ENCODE measurements at places on chromosomes 5 and 9.

GRCh38 chr9:5388026-5388819 is 48.5 kb upstream of the RLN1 start:
- DNase-seq, result no peak

DNA sequence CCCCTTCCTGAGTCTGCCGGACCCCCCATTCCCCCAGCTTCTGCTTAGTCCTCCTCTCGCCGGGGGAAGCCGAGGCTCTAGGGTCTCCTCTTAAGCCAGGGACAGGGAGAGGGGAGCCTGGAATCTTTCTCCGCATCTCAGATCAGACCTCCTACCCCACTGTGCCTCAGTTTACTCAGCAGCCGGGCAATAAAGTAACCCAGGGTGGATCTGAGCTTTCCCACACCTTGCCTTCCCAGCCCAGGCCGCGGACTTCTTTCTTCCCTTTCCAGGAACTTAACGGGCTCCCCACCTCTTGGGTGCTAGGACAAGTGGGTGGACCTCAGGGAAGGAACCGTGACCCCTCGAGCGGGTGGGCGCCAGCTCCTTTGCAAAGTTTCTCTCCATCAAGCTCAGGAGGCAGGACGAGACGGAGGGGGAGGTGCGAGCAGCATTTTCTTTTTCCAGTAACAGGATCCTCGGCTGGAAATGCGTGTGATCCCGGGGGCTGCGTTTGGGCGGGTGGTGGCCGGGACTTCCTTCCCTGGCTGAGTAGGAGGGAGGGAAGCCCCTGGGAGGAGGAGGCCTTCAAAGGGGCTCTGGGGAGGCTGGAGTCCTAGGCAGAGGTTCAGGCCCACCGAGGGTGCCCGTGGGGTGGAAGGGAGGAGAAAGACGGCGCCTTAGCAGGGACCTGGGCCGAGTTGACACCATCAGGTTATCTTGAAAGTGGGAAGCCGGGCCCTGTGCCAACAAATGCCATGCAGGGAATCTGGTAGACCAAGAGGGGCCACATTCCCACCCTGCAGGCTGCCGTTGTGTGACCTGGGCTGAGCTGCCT is 795 bp downstream of the DAB2IP start:
- peak; percentile 16 for DNase-seq

GRCh38 chr5:10565785-10566542 is 2.1 kb downstream of the ANKRD33B start:
- DNase-seq, result no peak

DNA sequence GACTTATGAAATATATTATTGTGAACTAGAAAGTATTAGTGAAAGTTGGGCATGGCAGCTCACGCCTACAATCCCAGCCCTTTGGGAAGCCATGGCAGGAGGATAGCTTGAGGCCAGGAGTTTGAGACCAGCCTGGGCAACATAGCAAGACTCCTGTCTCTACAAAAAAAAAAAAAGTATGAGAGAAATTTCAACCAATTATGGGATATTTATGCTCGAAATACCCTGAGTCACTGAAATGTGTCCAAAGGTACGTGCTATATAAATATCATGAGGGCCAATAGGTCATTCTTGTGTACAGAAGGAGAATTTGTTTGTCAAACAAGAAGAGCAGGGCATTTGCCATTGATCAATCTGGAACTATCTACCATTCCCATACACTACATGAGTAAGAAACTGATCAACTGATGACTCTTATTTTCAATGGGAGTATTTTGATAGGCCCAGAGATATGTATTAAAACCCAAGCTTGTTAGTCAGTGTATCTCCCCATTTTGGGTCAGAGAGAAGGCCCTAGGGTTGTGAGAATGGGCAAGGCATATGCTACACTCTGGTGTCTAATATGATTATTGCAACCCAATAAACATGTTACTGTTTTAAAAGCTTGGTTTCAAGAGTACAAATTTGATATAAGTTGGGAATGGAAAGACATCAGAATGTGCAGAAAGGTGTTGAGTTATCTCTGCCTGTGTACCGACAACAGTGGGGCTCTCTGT is 21.7 kb upstream of the HOMER1 start:
- no peak for DNase-seq
